Right lung (tissue), 10 donors: ENCODE measurements at places on chromosomes 1 and 21.

DNA sequence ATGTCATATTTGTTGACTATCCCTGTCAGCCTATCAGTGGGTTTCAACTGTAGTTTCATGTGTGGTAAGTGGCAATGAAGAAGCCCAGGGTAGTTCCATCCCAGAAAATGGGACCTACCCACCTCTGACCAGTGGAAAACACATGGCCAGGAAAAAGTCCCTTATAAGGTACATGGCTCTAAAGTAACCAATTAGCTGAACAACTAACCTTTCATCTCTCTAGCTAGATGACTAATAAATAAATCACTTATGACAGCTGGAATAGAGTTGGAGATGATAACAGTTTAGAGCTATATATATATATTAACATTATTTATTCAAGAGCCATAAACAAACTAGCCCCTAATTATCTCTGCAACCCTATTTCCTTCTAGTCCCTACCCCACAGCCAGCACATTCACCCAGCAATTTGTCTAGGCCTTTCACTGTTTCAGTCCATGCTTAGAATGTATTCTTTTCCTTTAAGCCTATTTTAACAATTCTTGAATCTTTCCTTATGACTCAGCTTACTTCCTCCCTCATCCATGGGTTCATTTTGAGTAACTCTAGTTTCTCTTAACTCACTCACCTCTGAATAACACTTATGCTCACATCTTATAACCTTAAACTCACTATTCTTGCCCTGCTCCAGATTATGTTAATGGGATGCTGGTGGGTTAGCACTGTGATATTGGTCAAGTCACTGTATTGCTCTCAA lies 83.7 kb downstream of the TNFSF18 start:
- DNase-seq = no peak

DNA sequence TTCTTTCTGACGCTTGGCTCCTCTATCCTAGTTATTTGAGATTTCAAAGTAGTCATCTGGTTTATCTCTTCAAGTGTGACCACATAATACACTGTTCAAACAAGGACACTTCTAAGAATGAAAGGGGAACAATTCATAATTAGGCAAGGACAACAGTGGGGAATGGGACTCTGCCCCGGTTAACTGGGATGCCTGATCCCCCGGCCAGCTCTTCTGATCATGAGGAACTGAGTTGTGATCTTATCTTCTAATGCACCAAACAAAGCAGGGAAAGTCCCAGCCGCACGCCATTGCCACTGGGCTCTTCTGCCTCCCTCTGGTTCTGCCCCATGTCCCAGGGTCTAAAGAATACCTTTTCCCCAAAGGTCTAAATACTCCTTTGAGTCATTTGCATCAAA lies 158.2 kb upstream of the IRF2BP2 start:
- no peak for DNase-seq

DNA sequence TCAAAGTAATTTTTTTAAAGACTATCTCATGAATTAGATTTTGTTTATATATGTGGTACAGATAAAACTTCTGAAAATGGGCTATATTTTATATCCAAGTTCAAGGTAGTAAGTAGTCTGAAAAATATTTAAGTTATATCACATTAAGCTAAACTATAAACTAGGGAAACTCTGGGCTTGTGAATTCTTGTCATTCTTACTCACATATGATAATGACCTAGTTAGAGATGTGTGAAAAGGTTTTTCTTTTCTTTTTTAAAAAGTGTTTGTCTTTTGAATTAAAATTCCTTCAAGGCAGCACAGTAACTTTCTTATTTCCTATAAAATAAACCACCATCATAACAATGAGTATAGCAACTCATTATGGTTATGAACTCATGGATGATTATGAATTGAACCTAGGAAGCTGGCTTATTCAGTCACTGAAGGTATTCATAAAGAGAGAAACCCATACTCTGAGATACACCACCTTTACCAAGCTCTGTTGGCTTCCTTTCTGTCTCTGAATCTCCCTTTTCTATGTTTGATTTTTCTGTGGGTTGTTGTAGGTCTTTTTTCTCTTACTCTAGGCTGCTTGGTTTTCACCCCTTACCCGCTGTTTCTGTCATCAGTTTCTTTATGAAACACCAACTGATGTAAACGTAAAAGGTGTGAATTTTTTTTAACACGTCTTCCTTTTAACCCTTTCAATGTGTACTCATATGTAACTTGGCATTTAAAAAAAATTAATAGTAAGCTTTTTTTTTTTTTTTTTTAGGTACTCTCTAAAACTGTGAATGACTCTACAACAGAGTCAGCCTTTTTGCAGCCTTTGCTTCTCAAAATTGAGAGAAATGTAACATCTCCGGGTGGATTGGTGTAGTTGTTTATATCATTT lies 25.2 kb downstream of the IL12RB2 start:
- DNase-seq = no peak

DNA sequence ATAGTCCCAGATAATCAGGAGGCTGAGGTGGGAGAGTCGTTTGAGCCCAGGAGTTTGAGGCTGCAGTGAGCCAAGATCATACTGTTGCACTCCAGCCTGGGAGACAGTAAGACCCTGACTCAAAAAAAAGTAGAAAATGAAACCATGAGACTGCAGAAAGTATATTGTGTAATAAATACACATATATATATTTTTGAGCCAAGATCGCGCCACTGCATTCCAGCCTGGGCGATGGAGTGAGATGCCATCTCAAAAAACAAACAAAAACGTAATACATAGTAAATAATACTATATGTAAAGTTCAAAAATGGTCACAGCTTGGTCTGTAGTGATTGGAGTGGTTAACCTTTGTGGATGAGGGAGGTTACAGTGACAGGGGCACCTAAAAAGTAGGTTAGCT lies 9.7 kb downstream of the BRDT start:
- no peak for DNase-seq

GRCh38 chr1:205220421-205220820 lies 7.3 kb upstream of the TMCC2 start:
- no peak for DNase-seq

DNA sequence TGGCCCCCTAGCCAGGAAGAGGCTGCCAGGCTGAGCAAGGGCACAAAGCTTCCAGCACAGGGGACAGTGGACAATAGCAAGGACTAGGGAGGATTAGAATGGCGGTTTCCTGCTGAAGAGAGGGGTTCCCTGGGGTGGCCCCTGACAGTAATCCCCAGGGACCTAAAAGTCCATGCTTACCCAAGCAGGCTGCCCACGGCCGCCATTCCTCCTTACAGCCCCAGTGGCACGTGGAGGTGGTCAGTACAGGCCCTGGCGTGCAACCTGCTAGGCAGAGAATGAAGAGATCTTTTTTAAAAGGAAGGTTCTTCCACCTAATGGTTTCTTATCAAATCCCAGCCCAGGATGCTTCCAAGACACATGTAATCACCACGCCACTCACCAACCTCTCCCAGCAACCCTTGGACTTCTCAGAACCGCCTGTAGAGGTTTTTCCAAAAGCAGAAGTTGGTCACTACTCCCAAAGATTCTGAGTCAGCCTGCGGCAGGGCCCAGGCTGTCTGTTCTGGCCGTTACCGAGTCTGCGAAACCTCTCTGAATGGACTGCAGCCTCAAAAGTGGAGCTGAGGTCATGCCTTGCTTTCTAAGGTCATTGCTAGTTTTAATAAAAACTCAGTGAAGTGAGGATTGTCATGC lies 926 bp downstream of the MRPL55 start:
- DNase-seq = no peak

DNA sequence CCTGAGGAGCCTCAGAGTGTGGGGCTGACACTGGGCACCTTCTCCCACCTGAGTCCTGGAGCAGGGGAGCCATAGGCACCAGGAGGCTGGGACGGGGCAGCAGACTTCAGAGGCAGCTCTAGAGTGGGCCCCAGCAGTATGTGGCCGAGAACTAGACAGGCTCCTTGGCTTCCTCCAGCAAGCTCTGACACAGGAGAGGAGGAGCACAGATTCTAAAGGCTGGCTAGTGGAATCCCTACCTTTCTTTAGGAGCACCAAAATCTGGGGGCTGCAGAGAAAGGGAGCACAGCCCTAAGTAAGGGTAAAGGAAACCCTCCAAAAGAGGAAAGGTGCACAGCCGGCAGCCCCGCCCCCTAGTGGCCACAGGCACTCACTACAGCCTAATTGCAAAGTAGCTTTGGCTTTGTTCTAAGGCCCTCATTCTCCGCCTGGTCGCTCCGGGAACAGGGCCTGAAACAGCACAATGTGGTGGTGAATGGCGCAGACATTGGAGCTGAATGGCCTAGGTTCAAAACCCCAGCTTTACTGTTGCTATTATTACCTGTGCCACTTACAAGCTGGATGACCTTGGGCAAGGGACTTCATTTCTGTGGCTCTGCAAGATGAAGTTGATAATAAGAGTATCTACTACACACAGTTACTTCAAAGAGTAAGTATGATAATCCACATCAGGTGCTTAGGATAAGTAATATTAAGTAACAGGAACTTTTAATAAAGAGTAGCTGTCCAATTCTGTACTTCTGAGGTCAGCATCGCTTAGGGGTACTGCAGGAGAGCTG lies 8.8 kb upstream of the GUCA2A start:
- DNase-seq = no peak

DNA sequence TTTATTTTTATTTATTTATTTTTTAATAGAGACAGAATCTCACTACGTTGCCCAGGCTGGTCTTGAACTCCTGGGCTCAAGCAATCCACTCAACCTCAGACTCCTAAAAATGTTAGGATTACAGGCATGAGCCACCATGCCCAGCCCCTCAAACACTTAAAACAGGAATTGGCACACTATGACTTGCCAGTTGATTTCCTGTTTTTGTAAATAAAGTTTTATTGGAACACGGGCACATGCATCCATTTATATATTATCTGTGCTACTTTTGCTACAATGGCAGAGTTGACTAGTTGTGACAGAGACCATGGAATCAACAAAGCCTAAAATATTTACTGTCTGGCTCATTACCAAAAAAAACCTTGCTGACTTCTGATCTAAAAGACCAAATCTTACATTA lies 16.0 kb upstream of the YRDC start:
- no peak for DNase-seq

- DNase-seq = no peak
Observed at GRCh38 chr1:31153423-31153822, 86.3 kb downstream of the NKAIN1 start.

- DNase-seq = no peak
Observed at GRCh38 chr1:24021403-24022266, 41.5 kb upstream of the SRSF10 start.

DNA sequence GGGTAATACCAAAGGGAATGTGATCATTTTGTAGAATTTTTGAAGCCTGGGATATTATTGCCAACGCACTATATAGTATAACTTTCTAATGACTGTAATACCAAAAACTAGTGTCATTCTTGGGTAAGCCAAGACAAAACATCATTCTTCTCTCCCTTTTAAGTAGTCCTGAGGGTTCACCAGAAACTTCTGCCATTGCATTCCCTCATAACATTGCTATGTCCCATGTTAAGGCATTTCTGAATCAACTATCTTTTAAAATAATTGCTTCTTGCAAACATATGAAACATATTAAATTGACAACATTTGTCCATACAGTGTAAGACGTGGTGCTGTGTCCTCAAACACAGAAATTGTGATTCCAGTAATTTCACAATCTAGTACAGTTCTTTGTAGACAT lies 29.9 kb upstream of the C1orf21 start:
- no peak for DNase-seq

GRCh38 chr21:43716376-43717165 lies 2.4 kb upstream of the PDXK start:
- DNase-seq = no peak

DNA sequence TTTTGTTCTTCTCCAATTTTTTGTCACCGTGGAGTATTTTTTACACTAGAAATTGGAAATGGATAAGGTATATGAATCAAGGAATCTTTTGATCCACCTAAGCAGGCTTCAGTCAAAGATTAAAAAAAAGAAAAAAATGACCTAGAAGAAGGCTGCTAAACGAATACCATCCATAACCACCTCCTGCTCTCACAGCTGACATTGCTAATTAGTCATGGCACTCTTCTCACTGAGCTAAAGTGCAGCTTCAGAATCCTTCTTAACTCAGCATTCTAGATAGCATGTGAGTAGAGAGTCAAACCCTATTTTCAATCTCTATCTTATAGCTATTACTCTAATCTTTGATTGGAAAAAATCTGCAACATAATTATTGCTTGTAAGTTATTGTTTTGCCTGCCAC lies 40.2 kb upstream of the ST6GALNAC5 start:
- DNase-seq = no peak

- DNase-seq = no peak
Observed at GRCh38 chr1:38296047-38296446, 249.5 kb upstream of the POU3F1 start.

DNA sequence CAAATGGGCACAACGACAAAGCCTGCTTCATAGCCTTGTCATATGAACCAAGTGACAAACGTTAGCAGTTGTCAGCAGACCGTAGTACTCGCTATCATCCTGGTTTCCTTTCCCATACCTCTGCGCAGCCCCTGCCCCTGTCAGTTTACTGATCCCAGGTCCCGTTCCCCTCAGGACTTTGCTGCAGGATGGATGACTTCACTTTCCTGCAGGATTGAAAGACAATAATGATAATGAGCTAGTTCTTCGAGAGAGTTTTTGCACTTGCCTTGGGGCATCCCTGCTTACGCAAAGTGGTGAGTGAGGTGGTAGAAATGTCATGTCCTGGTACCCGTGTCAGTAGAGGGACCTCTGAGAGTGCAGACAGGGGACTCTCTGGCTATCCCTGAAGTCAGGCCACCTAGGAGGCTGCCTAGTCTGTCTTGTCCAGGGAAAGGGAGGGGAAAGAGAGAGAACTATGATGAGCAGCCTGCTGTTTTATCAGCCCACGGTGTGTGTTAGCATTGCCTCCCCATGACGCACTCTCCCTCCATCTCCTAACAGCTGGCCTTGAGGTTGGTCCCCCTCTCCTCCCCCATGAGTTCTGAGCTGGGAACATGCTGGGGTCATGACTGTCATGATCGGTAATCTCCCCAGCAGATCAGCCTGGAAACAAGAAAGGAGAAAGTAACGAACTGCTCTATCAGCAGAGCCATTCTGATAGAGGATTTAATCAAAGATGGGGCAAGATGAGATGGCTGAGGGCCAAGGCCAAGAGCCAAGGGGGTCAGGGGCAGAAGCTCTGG lies 53.7 kb downstream of the ELK4 start:
- DNase-seq = no peak

- no peak for DNase-seq
Observed at GRCh38 chr1:229347528-229347927, 4.7 kb upstream of the CCSAP start.

DNA sequence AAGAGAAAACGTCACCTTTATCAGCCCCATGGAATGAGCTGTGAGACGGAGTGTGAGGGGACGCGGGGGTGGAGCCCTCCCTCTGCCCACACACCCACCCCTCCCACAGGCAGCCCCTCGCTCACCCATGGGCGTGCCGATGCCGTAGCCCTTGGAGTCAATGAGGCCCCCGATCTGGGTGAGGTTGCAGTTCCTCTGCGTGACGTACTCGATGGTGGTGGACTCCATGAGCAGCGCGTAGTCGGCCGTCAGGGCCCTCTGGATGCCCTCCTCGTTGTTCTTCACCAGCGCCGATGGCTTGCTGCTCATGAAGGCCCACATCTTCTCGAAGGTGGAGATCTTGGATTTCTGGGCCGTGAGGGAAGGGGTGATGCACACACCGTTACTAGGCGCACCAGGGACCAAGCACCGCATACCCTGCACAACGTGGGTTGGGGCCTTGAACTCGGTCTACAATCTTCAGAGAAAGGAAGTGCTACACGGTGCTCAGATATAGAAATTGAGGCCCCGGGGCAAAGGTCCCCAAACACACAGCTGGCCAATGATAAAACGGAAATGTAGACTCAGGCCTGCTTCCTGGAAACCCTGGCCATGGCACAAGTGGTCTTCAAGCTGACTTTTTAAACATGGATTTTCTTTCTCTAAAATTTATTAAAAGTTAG lies 228.2 kb downstream of the GRIK3 start:
- no peak for DNase-seq
